A549 treated with CpdA at 1 μM for 4 hours (cell line): ENCODE measurements at places on chromosomes 7 and 10. TPM values are rescaled to one million over a fixed set of nuclear protein-coding genes. Genes with fewer than 3 reads are reported as not detected.

THSD7A gene
- 1.4 to 2.5 TPM (median 2.3 TPM) in 5 replicates for total RNA-seq

CPED1 gene
- 0.01 TPM in 1 of 5 replicates, not detected in the others for total RNA-seq

ERVW-1 gene
- total RNA-seq: 0.03 TPM in 1 of 5 replicates, not detected in the others

SNX13 gene
- total RNA-seq: 12.3 to 18.0 TPM (median 15.1 TPM) in 5 replicates

TRIL gene
- total RNA-seq: not detected in 5 replicates

CXCL12 gene
- total RNA-seq: 0.11 to 0.23 TPM (median 0.16 TPM) in 5 replicates

ASIC3 gene
- total RNA-seq: 7.6 to 12.8 TPM (median 10.2 TPM) in 5 replicates

RSU1 gene
- total RNA-seq: 79.3 to 87.0 TPM (median 84.5 TPM) in 5 replicates

IKZF1 gene
- 0.01 TPM in 1 of 5 replicates, not detected in the others for total RNA-seq

CPEB3 gene
- 0.22 to 0.39 TPM (median 0.36 TPM) in 5 replicates for total RNA-seq

CACNB2 gene
- total RNA-seq: not detected in 5 replicates

RAPGEF5 gene
- 0.05 to 0.43 TPM (median 0.09 TPM) in 5 replicates for total RNA-seq

CLCN1 gene
- 0.05 TPM in 1 of 5 replicates, not detected in the others for total RNA-seq

GJD4 gene
- total RNA-seq: 0.09 TPM in 1 of 5 replicates, not detected in the others

GIMAP2 gene
- total RNA-seq: not detected in 5 replicates

GIMAP7 gene
- total RNA-seq: not detected in 5 replicates

CALCR gene
- not detected in 5 replicates for total RNA-seq

KIF11 gene
- total RNA-seq: 32.8 to 48.0 TPM (median 35.5 TPM) in 5 replicates

HECW1 gene
- 10.9 to 14.2 TPM (median 12.0 TPM) in 5 replicates for total RNA-seq

NEUROG3 gene
- total RNA-seq: not detected in 5 replicates

FLNC gene
- total RNA-seq: 4.0 to 7.5 TPM (median 5.2 TPM) in 5 replicates

ACTR1A gene
- 84.0 to 96.4 TPM (median 93.6 TPM) in 5 replicates for total RNA-seq

SLC39A12 gene
- total RNA-seq: not detected in 5 replicates

GPR146 gene
- 1.6 to 2.7 TPM (median 2.3 TPM) in 5 replicates for total RNA-seq

FOXI2 gene
- total RNA-seq: not detected in 5 replicates

CRYGN gene
- not detected in 5 replicates for total RNA-seq

ADAM22 gene
- 0.14 to 0.55 TPM (median 0.24 TPM) in 5 replicates for total RNA-seq

NUPR2 gene
- total RNA-seq: not detected in 5 replicates

FEZF1 gene
- total RNA-seq: not detected in 5 replicates

ARHGAP19 gene
- 4.4 to 6.2 TPM (median 5.1 TPM) in 5 replicates for total RNA-seq

ACSM6 gene
- total RNA-seq: not detected in 5 replicates
